Stomach (tissue), 19 donors: ENCODE measurements at places on chromosomes 13 and 19. TPM values are rescaled to one million over a fixed set of nuclear protein-coding genes. Genes with fewer than 3 reads are reported as not detected.

DNA sequence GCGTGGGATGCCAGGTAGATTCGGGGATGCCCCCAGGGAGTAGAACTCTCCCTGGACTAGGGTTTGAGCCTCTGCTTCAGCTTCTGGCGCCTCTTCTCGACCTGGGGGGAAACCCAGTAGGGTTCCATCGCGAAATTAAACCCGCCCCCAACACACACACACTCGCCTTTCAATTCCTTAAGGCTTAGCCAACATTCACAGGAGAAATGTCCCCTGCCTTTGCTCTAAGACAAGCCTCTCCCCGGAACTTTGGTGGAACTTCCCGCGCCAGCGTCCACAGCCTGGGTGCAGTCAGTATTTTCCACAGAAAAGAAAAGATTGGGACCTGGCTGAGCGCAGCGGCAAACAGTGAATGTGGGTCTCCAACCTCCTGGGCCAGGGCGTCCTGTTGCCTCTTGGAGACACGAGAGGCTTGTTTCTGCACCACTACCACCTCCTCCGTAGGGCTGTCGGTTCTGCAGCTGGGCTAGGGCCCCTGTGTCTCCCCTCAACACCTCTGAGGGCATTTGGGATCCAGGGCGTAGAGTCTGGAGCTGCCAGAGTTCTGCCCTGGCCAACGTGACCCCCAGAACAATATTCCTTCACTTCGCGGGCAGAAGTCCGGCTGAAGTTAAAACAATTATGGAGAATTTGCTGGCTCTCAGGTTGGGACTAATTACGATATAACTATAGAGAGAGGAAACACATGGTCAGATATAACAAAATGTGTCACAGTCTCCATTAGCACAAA lies 3.2 kb downstream of the PDX1 start:
- no peak for DNase-seq
- H3K27me3 ChIP-seq: peaks cover 100% of the 10 kb centered on the region
- no peak overlapping the region for H3K27ac ChIP-seq
- no peak overlapping the region for H3K4me3 ChIP-seq
- H3K4me1 ChIP-seq: peaks cover 42% of the 10 kb centered on the region

GRCh38 chr13:75811841-75812240 lies 175.7 kb downstream of the LMO7 start:
- H3K4me1 ChIP-seq: peaks cover 29% of the 10 kb centered on the region
- no peak overlapping the region for H3K27ac ChIP-seq
- peaks cover 11% of the 10 kb centered on the region for H3K36me3 ChIP-seq
- H3K4me3 ChIP-seq: no peak overlapping the region

DNA sequence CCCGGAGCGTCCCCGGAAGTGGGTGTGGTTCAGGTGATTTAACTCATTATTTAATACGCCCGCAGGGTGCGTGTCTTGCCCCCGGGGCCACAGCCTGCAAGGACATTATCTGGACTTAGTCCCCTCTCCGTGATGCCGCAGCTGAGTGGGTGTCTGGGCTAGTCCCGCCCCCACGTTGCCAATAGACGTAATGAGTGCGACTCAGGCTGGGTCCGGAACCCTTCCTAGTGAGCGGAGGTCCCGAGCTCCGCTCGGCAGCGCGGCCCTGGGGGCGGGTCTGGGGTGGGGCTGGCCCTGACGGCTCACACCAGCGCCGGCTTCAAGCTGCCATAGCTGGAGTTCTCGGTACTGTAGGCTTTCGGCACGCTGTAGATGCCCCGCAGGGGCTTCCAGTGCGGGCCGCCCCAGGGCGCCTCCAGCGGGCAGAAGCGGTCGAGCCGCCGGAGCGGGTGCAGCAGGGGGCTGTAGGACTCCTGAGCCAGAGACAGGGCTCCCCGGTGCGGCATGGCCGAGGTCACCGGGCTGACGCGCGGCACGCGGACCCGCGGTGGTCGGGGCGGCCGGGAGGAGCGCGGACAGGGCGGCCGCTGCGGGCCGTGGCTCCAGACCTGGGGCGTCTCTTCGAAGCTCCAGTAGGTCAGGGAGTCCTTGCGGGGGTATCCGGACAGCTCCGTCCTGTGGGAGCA lies 918 bp upstream of the LHB start:
- H3K36me3 ChIP-seq: peaks cover 36% of the 10 kb centered on the region
- peak overlapping the region; percentile 32 for H3K27ac ChIP-seq
- peak; percentile 53 for DNase-seq
- peaks cover 23% of the 10 kb centered on the region for H3K4me1 ChIP-seq
- H3K27me3 ChIP-seq: no peaks in the 10 kb centered on the region

- no peaks in the 10 kb centered on the region for H3K27me3 ChIP-seq
- no peak overlapping the region for H3K4me3 ChIP-seq
- peaks cover 36% of the 10 kb centered on the region for H3K36me3 ChIP-seq
- no peak overlapping the region for H3K27ac ChIP-seq
- H3K4me1 ChIP-seq: peaks cover 23% of the 10 kb centered on the region
- no peak for DNase-seq
Observed at GRCh38 chr19:6731822-6732221, 5.6 kb downstream of the GPR108 start.

DNA sequence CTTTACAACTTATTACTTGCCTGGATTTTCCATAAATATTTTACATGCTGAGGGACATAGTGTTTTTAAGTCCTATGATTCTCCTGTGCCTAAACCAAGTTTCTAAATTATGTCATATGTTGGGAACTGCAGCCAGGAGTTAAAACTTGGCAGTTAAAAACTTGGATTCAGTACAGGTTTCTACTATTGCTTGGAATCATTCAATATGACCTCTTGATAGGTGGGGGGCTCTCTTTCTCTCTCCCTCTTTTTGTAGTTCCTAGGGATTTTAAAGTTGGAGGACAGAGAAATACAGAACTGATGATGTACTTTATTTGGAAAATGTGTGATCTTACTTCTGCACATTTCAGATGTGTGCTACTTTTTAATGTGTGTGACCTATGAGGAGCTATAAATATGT lies 4.7 kb downstream of the CSNK1A1L start:
- H3K27ac ChIP-seq: no peak overlapping the region
- H3K36me3 ChIP-seq: no peaks in the 10 kb centered on the region
- no peaks in the 10 kb centered on the region for H3K27me3 ChIP-seq
- H3K4me3 ChIP-seq: no peak overlapping the region
- DNase-seq: no peak

The ZNF571 gene
- 3.6 TPM for total RNA-seq

The OR7D2 gene
- total RNA-seq: not detected

The NLRP5 gene
- total RNA-seq: not detected

The BCAM gene
- 76.8 TPM for total RNA-seq
